ENCODE measurements at places on chromosomes 4 and X.

DNA sequence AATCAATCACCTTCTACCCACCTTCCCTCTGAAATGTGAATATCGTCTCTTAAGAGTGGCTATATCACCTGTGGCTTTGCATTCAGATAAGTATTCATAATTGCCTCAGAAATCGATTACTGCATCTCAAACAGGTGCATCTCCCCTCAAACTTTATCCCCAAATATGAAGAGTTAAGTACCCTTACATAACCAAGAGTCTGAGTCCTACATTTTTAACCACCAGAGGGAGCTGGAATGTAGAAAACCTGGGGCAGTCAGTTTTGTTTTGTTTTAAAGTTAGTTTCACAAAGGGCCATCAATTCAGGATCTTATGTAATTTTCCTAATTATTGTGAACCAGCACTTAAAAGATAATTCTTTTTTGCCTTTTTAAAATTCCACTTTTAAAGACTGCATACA, 5.7 kb downstream of the TCEANC start:
- no peak for DNase-seq

- DNase-seq, result no peak
Measured at GRCh38 chrX:149908308-149908707, 21.1 kb upstream of the HSFX4 start.

GRCh38 chrX:139890991-139891700, 41.7 kb downstream of the ATP11C start:
- no peak for DNase-seq

DNA sequence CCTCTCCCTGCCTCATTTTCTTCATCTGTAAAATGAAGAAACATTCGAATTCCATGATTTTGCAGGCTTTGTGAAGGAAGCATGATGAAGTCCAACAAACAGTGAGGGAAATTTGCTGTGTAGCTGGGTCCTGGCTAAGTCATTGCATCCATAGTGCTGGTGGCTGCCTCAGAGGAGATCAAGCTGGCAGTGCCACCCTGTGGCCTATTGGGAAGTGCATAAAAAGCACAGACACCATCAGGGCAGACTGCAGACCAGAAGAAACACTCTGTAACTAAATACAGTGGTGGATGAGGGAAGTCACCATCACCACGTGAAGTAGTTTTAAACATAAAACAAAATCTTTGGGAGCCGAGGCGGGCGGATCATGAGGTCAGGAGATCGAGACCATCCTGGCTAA, 40.7 kb upstream of the DDX3X start:
- no peak for DNase-seq

DNA sequence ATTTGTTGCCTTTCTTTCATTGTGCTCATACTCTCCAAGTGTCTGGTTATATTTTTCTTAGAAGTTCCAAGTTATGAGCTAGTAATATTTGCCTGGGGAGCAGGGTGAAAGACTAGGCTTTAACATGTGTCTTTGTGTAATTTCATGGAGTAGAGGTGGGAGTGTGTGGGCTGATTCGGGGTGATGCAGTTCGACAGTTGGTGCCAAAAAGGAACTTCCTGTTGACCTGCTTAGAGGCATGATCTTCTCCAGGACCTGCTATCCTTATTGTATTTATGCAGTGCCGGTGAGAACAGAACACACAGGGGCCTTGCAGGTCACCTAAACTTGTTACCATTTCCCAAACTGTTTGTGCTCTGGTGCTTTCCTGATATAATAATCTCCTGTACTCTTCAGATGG, 21.2 kb downstream of the USP53 start:
- DNase-seq, result no peak

DNA sequence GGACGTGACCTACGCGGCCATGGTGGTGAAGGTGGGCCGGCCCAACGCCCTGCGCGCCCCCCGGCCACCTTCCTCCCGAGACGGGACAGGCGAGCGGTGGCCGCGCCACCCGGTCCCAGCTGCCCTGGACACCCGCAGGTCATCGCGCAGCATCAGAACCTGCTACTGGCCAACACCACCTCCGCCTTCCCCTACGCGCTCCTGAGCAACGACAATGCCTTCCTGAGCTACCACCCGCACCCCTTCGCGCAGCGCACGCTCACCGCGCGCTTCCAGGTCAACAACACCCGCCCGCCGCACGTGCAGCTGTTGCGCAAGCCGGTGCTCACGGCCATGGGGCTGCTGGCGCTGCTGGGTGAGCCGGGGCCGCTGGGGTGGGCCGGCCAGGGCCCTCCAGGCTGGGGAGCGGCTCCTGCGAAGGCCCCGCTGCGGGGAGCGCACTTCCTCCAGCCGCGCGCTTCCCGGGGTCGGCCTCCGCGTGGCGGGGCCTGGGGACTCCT, 9.0 kb upstream of the SLC26A1 start:
- DNase-seq, result no peak

- DNase-seq, result no peak
Measured at GRCh38 chrX:77444545-77444944, 2.6 kb upstream of the FGF16 start.

DNA sequence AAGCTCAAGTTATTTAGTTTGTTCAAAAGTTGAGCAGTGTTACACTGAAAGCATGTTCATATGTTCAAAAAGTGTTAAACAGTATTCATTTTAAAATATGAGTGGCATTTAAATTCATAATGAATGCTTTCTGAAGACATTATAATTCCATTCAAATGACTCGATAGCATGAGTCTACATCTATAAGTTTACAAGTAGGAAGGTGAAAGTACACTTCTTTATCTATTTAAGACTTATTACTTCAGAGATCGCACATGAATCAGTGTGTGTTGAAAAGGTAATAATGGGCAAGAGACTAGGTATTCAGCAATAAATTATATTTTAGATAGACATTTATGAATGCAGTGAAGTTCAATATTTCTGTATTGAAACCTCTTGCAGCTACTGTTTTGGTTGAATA, 456.1 kb downstream of the GRXCR1 start:
- no peak for DNase-seq

Data from stimulated activated CD4-positive, alpha-beta T cell treated with anti-CD3 and anti-CD28 coated beads, Interleukin-1b, Interleukin-23, amount 100 ng/mL, for 1 hour (primary cell).